Stimulated activated CD4-positive, alpha-beta T cell treated with anti-CD3 and anti-CD28 coated beads, Interleukin-4, amount 100 ng/mL, for 4 hours (primary cell): ENCODE measurements at places on chromosomes 4 and X.
A peak's percentile ranks its signal among the peaks of the same experiment; 100 is the strongest.

- peak; percentile 1 for DNase-seq
Observed at GRCh38 chrX:9677098-9677739, 88.4 kb downstream of the GPR143 start.

DNA sequence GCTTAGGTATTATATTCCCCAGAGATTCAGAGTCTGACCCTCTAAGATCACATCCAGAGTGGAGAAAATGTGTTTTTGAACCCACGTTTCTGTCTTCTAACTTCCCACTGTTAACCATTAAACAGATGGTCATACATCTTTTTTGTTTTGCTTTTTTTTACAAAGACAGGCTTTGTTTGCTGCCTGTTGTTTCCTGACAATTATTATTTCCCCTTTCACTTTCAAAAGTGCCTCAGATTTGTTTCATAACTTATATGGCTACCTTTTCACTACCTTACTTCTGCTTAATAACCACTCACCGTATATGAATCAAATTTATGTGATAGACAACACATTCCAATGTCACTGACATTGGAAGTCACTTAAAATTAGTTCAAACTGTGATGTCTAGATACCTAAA lies 142.2 kb downstream of the HS3ST1 start:
- DNase-seq: no peak

DNA sequence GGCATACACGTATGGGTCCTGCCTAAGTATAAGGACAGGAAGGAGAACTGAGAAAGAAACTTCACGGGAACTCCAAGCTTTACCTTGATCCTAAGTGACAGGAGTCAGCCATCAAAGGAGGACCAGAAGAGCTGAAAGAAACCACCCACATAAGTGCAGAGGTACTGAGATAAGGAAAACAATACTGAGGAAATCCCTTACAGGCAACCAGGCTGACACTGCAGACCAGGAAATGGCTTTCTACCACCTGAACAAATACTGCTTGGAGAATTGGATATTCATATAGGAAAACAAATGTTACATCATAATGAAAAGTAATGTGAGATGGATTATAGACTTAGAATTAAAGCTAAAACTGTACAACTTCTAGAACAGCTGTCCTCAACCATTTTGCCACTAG lies 127.0 kb downstream of the IL15 start:
- DNase-seq: no peak

GRCh38 chr4:143411527-143412419 lies 75.1 kb downstream of the GAB1 start:
- no peak for DNase-seq

GRCh38 chr4:44738615-44739014 lies 12.3 kb upstream of the GNPDA2 start:
- no peak for DNase-seq

DNA sequence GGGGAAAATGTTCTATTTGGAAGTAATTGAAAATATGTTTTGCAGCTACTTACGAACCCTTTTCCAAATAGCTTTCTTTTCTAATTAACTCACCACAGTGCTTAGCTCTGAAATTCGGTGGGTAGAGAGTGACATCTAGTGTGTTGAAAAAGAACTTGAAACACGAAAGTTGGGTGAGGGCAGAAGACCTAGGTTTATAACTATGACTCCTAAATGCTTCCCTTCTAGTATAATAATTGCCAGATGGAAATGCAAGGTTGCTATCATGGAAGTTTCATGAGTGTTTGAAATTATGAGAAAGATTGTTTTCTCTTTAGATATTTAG lies 77.3 kb upstream of the NOCT start:
- DNase-seq: no peak

- no peak for DNase-seq
Observed at GRCh38 chr4:22596409-22596808, 80.5 kb upstream of the ADGRA3 start.

DNA sequence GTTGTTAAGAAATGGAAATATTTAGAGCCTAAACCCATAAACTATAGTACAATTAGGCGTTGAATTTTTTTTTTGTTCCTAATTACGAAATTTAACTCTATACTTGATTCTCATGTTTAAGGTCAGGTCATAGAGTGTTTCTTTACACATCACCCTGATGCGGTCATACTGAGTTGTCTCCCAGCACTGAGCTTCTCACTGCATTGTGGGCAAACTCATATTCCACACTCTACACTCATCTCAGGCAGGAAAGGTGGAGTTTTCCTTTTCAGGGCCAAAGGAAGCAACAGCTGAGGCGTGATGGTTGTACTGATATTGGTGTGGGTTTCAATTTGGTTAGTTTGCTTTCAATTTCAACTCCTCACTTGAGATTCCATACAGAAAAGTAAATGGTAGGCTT lies 75.4 kb downstream of the FAT4 start:
- no peak for DNase-seq

- DNase-seq: no peak
Observed at GRCh38 chr4:61828960-61829359, 628.8 kb downstream of the ADGRL3 start.

DNA sequence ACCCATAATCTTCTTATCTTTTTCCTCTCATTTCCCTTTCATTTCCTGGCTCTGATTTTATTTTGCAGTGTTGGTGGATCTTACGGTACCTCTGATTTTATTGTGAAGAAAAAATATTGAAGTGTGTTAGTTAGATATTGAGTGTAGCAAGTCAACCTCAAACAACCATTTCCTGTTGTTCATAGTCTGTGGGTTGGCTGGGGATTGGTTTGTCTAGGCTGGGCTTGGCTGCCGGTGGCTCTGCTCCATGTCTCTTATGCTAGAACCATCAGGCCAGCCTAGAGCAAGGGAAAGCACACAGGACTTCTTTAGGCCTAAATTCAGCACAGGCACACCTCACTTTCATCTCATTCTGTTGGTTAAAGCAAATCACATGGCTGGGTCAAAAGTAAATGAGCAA lies 383.1 kb upstream of the LCORL start:
- no peak for DNase-seq

GRCh38 chr4:127623797-127624083 lies 9.0 kb upstream of the INTU start:
- peak; percentile 2 for DNase-seq

DNA sequence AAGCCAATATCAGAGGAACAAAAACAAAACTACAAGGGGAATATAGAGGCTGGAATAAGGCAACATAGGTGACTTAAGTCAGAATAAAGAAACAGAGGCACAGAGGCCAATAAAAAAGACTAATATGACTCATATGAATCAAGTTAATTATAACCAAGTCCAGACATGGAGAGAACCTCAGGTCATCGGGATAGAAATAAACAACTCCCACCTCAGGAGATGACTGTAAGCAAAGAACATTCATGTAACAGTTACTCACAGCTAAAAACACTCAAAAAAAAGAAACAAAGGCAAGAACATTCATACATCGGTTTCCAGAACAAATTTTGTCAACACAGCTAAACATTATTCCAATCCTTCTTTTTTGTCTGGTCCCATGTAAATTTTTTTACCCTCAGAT lies 60.3 kb upstream of the RXFP1 start:
- DNase-seq: no peak

- DNase-seq: no peak
Observed at GRCh38 chr4:3413217-3413671, 28.5 kb upstream of the HGFAC start.

GRCh38 chr4:162170509-162170908 lies 6.7 kb upstream of the FSTL5 start:
- no peak for DNase-seq

GRCh38 chr4:53121264-53121865 lies 244.5 kb downstream of the SCFD2 start:
- DNase-seq: no peak

DNA sequence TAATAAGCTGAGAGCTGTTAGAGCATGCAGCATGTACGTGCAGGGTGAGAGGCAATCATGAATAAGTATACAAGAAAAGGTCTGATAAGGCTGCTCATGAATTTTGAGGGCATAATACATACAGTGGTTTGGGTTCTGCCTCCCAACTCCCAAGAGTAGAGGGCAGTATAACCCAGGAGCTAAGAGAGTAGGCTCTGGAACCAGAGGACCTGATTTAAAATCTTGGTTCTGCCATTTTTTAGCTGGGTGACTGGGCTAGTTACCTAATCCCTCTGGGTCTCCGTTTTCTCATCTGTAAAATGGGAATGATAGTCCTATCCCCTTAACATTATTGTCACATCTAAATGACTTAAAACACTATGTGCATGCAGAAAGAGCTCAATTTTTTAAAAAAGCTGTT lies 85.3 kb downstream of the LNX1 start:
- no peak for DNase-seq

GRCh38 chr4:26753617-26754016 lies 107.0 kb upstream of the STIM2 start:
- DNase-seq: no peak

DNA sequence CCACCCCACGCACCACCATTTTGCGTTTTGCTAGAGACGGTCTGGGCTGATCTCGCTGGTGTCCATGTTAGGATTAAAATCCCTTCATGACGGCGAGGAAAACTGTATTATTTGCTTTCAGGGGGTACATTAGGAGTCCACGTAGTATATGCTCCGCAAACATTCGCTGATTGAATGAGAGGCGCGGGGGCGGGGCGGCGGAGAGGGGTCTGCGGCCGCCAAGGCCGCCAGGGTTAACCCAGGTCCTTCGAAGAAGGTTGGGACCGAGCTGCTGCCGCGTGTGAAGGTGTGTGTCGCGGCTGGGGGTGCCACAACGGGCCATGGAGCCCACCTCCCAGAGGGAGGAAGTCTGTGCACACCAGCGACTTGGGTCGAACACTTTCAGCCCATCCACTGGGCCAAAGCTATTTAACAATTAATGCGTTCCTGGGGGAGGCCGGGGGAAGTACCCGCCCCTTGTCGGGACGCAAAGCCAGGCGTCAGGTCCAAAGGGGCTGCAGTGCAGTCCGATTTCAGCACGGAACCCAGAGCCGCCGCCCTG lies 6.4 kb upstream of the PITX2 start:
- DNase-seq: no peak

DNA sequence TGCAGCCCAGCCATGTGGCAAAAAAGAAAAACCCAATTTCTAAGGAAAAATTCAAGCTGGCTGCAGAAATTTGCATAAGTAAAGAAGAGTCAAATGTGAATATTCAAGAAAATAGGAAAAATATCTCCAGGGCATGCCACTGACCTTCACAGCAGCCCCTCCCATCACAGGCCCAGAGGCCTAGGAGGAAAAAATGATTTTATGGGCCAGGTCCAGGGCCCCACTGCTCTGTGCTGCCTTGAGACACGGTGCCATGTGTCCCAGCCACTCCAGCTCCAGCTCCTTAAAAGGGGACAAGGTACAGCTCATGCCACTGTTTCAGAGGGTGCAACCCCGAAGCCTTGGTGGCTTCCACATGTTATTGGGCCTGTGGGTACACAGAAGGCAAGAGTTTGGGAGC lies 182.7 kb upstream of the FGF16 start:
- no peak for DNase-seq

- peak; percentile 29 for DNase-seq
Observed at GRCh38 chrX:10106806-10107205, 50.0 kb upstream of the CLCN4 start.

DNA sequence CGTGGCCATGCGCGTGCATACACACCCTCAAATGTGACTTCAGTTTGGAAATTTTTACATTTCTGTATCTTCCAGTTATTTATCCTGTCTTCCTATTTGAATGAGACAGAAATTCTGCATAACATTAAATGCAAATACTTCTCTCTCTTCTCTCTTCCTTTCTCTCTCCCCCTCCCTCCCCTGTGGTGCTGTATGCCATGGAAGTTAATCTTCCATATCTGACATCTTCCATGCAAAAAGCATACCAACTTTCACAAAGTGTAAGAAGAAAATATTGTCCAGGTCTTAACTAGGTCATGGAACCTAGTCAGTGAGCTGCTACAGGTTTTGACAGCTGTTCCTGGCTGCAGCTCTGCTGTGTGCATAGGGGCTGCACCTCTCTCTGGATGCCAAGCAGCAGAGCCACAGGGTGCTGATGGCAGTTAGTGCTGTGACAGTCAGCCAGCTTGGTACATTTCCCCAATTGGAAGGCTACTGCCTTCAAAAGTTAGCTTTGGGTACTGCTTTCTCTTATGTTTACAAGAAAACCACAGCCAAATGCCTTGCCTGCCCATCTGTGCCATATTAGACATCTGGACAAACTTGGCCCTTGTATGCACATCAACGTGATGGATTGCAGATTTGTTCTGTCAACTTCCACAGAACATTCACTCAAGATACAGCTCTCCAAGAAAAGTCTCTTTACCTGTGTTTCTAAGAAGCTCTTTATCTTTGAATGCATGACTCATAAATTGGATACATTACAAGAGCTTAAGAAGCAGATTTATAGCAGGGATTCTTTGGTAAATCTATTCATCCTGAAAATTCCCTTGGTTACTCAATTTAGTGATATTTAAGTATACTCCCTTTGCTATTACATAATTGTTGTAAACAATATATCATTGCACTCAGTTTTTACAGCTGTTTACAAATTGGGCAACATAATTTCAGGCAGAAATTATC lies 623.8 kb downstream of the EPHA5 start:
- DNase-seq: no peak

DNA sequence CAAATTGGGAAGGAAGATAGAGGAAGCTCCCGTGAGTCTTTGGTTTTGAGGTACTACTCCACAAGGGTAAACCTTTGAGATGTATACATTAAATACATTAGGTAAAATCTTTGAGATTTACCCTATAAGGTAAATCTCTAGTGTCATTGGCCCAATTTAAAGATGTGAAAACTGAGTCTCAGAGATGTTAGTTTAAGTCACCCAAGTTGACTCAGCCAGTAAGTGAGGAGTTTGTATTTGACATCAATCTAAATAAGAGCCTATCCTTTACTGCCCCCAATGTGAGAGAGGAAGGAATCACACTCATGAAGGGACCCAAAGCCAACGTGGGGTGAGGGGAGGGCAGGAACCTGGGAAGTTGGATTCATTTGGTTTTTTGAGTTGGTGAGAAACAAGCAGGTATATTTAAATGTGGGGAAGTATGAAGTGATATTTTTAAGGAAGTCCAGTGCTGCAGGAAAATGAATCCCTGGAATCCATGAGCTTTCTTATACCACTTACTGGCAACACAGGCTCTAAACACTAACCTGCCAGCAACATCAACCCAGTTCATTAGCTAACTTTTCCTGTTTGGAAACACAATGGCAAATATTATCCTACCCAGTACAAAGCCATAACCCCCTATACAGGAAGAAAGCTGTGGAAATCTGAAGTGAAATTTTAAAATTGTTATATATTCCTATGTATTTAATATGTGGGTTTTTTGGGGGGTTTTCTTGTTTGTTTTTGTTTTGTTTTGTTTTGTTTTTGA lies 55.3 kb downstream of the PALLD start:
- DNase-seq: no peak

DNA sequence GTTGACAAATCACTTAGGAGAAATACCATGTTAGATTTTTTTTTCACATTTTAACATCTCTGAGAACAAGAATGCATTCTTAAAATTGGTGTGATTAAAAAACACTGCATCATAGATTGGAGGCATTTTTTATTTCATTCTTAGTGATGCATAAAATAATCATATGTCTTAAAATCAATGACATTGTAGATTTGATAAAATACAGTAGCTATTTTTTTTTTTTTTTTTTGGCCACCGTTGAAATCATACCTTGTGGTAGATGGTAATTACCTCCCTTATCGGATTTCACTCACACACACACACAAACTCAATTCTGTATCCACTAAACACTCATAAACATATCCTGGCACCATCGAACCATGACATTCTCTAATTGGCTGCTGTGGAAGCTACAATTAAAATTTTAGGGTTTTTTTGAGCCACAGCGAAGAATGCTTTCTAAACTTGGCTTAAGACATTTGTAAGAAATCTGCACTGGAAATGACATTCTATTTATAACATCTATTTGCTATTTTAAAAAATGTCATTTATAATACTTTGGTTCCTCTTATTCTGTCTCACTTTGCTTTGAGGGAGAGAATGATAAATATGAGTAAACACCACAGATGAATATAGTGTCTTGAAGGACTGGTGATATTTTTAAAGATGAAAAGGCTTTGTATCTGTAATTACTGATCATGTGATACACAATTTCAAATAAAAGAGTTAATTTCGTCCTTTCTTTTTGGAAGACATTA lies 60.1 kb downstream of the CCSER1 start:
- no peak for DNase-seq
